ENCODE measurements at places on chromosomes 16 and 17.

DNA sequence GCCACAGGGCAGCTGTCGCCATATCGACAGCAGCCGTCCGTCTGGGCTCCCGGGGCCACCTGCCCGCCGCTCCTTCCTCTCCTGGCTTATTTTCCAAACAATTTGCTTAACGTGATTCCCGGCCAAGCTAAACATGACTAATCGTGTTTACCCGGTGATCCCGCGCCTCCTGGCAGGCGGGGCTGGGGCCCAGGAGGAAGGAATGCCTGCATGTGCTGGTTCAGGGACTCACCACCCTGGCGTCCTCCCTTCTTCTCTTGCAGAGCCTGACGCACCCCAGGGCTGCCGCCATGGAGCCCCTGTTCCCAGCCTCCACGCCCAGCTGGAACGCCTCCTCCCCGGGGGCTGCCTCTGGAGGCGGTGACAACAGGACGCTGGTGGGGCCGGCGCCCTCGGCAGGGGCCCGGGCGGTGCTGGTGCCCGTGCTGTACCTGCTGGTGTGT lies 6.1 kb downstream of the SSTR5 start:
- DNase-seq, result no peak

DNA sequence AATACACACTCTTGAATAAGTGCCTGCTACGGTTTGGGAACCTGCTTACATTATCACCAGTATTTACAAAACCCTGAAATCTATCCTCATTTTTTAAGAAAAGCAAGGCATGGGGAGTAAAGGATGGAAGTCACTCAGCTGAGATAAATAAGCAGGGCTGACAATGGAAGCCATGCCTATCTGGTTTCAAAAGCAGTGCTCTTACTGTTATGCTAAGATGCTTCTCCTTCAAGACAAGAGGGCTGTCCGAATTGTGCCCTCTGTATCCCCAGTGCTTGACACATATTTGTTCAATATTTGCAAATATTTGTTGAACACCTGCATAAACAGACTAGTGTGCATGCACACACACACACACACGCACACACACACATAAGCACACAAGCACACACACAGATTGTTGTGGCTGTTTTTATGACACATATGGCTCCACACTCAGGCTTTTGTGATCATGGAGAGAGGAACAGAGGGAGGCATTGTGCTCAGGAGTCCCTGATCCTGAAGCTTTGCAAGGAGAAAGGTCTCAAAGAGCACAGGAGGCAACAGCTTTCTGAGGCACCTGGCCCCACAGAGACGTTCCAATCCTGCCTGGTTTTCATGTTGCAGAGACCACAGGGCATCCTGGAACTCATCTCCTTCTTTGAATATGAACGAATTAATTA lies 401.6 kb upstream of the CDH11 start:
- no peak for DNase-seq

DNA sequence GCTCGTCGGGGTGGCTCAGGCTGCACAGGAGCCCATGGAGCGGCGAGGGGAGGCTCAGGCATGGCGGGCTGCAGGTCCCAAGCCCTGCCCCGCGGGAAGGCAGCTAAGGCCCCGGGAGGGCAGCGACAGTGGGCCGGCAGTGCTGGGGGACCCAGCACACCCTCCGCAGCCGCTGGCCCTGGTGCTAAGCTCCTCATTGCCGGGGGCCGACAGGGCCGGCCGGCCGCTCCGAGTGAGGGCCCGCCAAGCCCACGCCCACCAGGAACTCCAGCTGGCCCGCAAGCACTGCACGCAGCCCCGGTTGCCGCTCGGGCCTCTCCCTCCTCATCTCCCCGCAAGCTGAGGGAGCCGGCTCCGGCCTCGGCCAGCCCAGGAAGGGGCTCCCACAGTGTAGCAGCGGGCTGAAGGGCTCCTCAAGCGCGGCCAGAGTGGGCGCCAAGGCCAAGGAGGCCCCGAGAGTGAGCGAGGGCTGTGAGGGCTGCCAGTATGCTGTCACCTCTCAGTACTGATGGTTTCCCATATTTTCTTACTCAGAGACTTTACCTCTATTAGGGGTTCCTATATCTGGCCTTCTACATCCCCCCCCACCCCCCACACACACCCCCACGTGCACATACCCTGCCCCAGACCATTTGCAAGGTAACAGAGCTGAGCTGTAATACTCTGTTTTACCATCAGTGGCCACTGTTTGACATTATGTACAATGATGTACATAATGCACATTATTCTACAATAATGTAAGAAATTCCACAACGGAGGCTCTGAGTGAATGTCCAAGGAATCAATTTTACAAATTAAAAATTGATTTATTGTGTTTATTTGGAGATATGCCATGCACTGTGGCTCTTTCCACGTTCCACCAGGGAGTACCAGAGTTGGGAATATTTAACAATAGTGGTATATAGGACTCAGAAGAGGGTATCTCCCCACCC lies 3.7 kb upstream of the VAT1L start:
- no peak for DNase-seq

DNA sequence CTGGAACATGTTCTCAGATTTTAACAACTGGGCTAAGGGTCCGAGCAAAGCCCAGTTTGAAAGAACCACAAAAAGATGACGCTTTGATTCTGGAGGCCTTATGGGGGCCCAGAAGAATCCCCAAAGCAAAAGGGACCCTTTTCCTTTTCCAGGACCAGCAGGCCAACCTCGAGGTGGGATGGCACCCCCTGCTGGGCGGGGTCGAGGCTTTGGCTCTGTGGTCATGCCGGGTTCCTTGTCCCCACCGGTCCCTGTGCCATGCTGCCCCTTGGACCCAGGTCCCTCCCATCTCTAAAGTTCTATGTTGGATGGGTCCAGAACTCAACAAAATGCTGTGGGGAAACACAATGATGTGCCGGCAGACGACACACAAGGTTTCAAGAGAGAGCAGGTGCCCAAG lies 30.9 kb downstream of the TMEM204 start:
- no peak for DNase-seq

- DNase-seq, result no peak
Measured at GRCh38 chr17:386141-386876, 33.7 kb upstream of the RPH3AL start.

DNA sequence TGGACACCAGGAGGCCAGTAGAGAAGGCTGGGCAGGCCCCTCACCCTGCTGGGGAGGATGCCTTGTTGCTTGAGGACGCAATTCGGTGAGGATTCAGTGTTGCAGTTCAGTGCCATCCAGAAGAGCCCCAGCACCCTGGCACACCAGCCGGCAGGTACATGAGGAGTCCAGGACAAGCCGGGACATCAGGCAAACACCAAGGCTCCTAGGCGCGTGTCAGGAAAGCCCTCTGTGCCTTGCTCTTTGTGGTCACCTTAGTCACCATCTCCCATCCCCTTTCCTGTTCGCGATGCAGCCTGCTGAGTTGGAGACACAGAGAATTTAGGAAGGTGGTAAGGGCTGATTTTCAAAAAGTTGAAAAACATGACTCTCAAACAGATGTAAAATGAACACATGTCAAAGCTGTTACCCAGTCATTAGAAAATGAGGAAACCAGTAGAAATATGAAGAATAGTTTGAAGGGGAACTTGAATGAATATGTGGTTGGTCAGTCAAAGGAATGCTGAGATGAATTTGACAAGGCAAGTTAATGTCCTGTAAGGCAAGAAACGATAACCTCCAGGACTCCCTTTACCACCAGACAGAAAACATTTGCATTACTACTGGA lies 2.3 kb upstream of the NCBP3 start:
- no peak for DNase-seq

DNA sequence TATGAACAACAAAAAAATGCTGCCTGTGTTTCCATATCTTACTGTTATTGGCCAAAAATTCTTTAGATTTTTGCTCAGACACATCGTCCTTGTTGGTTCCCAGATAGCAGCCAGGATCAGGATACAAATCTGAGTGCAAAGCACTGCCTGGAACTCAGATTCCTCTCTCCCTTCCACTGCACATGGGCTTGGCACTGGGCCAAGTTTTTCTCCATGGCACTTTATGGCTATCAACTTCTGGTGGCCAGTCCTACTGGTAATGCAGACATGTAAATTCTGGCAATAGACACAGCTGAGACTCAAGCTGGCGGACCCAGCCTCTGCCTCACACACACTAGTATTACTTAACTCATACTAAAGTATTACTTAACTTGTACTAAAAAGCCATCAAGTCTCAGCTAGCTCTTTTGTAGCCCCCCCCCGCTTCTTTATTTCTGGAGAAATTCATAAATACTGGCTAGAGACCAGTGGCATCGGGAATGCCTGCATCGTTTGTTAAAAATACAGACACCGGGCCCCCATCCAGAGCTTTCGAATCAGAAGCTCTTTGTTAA lies 181.2 kb upstream of the COX10 start:
- DNase-seq, result no peak

- DNase-seq, result no peak
Measured at GRCh38 chr16:83781-84615, 6.0 kb downstream of the MPG start.

DNA sequence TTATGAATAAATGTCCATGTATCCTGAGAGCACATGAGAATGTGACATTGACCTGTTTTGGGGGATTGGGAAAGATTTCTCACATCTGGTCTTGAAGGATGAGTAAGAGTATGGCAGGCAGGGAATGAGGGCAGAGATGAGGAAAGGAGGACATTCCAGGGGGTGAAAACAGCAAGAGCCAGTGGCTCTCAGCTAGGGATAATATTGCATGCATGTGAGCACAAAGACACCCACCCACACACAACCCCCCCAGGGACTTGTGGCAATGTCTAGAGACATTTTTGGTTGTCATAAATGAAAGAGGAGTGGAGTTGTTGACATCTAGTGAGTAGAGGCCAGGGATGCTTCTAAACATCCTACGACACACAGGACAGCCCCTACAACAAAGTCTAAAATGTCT lies 6.0 kb downstream of the MYO1D start:
- DNase-seq, result no peak
